ENCODE measurements at places on chromosomes 7 and 10. TPM values are rescaled to one million over a fixed set of nuclear protein-coding genes. Genes with fewer than 3 reads are reported as not detected.

MCM10 gene
- total RNA-seq = 7.6 TPM

HOXA4 gene
- total RNA-seq = 5.7 TPM

DEPP1 gene
- 740 TPM for total RNA-seq

SSBP1 gene
- 104 TPM for total RNA-seq

MOSPD3 gene
- 7.7 TPM for total RNA-seq

NXPH1 gene
- total RNA-seq = not detected

OR2A12 gene
- not detected for total RNA-seq

C7orf33 gene
- not detected for total RNA-seq

NCF1 gene
- total RNA-seq = 3.2 TPM

BTBD16 gene
- total RNA-seq = not detected
